ENCODE measurements at places on chromosomes 5 and 9. TPM values are rescaled to one million over a fixed set of nuclear protein-coding genes. Genes with fewer than 3 reads are reported as not detected.
A peak's percentile ranks its signal among the peaks of the same experiment; 100 is the strongest.

DNA sequence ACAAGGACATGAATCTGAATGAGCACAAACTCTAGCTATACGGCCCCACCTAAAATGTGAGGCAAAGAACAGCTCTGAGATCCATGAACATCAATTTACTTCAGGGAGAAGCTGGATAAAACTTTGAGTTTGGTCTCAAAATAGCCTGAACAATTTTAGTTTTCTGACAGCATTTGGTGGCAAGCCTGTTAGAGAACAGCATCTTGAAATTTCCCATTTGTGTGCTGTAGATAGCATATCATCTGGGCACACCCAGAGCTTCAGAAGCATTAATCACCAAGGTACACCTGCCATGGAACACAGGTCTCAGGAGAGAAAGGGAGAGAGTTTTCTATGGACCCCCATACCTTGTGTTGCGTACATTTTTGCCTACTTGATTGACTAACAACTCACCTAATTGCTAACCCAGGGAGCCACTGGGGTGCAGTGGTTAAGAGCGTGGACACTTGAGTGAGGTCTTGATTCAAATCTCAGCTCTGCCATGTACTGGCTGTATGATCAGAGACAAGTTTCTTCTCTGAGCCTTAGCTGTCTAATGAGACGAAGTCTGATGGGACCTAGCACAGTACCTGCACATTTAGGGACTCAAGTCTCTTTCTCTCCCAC is 264.9 kb downstream of the PIK3R1 start:
- DNase-seq, result no peak

TEX48 gene
- total RNA-seq, result not detected

PPIP5K2 gene
- 45.6 TPM for total RNA-seq

CKMT2 gene
- 1.2 TPM for total RNA-seq

GRCh38 chr9:94166976-94167346 is 82.7 kb downstream of the PTPDC1 start:
- peak; percentile 79 for DNase-seq

DNA sequence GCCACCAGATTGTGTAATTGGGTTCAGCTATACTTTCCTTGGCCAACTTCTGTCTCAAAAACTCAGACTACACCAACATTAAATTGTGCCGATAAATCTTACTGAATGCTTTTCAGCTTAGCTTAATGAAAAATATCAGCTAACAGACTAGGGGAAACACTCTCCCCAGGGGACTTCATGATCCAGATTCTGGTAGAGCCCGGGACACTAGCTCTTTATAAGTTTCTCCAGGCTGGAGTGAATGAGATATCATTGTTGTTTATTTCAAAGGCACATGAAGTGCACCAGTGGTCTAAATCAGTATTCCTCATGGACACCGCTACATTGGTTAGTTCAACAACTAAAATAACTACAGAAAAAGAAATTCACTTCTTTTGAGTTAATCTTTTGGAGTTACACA is 10.5 kb upstream of the LHFPL2 start:
- no peak for DNase-seq

SPATA31A3 gene
- not detected for total RNA-seq

GRCh38 chr9:36868586-36869282 is 165.3 kb downstream of the PAX5 start:
- DNase-seq, result no peak

EDIL3 gene
- total RNA-seq, result not detected

OTP gene
- total RNA-seq, result not detected

- no peak for DNase-seq
Measured at GRCh38 chr9:95438561-95439357, 78.0 kb downstream of the PTCH1 start.

PPP1R26 gene
- 11.6 TPM for total RNA-seq

- DNase-seq, result no peak
Measured at GRCh38 chr9:128337936-128338335, 2.4 kb upstream of the SLC27A4 start.

SMAD5 gene
- total RNA-seq, result 81.0 TPM

GRCh38 chr5:129245489-129245888 is 150.9 kb downstream of the ISOC1 start:
- no peak for DNase-seq

GRCh38 chr9:132238992-132239391 is 77.1 kb downstream of the NTNG2 start:
- no peak for DNase-seq

NR4A3 gene
- not detected for total RNA-seq

- no peak for DNase-seq
Measured at GRCh38 chr9:136284311-136284710, 19.6 kb downstream of the CCDC187 start.

GRCh38 chr5:153308282-153308681 is 182.2 kb upstream of the GRIA1 start:
- DNase-seq, result no peak

DNA sequence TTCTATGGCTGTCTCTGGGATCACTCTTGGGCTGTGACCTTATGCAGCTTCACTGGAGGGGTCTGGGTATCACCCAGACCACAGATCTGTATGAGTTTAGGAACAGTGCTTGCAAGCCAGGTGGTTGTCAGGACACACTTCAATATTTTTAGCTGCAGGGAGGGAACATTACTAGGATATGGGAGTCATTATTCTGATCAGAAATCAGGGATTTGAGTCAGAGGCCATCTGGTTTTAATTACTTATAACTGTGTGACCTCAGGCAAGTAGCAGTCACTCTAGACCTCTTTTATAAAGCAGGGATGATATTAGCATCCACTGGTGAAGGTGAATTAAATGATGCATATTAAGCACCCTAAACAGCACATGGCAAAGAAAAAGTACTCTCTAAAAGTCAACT is 60.1 kb upstream of the NMUR2 start:
- no peak for DNase-seq

GRCh38 chr9:77806741-77807140 is 158.6 kb upstream of the GNA14 start:
- no peak for DNase-seq

TAF1L gene
- total RNA-seq, result not detected

DNA sequence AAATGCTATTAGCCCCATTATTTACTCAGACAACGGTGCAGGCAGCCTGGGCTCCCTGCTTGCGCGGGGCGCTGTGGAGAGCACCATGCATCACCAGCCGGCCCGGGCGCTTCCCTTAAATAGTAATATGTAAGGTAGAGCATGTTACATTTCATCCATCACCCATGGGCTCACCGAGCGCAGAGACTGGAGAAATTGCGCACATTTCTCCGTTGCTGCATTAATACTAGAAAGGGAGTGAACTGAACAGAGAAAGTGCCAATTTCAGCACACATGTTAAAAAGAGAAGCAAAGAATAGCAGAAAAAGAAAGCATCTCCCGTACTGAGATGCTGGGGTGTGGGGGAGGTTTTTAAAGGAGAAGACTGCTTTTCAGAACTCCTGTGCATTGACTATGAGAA is 400.3 kb downstream of the ZSWIM6 start:
- no peak for DNase-seq

ZNF366 gene
- total RNA-seq, result not detected

- peak; percentile 2 for DNase-seq
Measured at GRCh38 chr9:16191691-16192402, 639.0 kb downstream of the CCDC171 start.

IGFBPL1 gene
- total RNA-seq, result 0.24 TPM

- DNase-seq, result peak; percentile 72
Measured at GRCh38 chr5:36870399-36871040, 6.0 kb upstream of the NIPBL start.

- no peak for DNase-seq
Measured at GRCh38 chr9:37988041-37988440, 81.0 kb downstream of the SHB start.

FAM153A gene
- not detected for total RNA-seq

- no peak for DNase-seq
Measured at GRCh38 chr9:137586854-137587253, 3.5 kb downstream of the ZMYND19 start.

DNA sequence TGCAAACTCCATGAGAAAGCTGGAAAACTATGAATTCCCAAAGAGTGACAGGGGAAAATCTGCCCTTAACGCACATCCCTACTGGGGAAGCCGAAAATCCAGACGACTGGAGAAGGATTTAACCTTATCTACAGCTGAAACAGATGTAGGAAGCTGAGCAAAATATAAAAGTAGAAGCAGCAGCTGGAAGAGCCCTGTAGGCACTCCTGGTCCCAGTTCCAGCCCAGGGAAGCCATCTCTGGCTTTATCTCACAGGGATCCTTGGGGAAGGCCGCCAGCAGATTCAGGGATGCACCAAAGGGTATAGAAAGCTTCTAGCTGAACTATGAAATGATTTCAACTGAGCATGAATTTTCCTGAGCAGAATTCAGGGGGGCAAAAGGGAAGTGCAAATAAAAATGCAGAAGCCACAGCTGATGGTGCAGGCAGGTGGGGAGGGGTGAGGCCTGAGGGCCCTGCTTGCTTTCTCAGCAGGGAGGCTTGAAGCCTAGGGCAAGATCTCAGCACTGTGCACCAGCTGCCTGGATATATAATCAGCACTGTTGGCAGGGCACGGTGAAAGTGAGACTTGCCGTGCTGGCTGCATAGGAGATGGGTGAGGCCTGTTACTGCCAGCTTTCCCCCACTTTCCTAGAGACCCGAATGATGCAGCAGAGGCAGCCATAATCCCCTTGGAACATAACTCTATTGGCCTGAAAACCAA is 2019.5 kb upstream of the NUDT12 start:
- no peak for DNase-seq

GRCh38 chr5:96509721-96510350 is 76.8 kb upstream of the PCSK1 start:
- no peak for DNase-seq

DNA sequence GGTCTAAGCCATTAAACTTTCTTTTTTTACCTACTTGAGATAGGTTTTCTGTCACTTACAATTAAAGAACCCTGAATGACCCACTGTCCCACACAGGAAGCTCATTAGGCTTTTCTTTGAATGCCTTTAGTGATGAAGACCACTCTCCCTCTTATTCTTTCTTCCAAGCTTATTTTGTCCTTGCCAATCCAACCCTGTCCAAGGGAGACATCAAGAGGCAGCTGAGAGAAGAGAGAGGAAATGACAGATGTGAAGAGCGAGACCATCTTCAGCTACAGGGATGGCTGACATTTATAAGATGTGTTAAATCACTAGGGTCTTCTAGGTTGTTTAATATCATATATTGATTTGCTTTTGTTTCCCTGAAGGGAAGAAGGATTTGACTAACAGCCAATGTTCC is 133.5 kb downstream of the FAM114A2 start:
- no peak for DNase-seq

UNC5A gene
- not detected for total RNA-seq

TGFBR1 gene
- total RNA-seq, result 23.9 TPM

OR1N2 gene
- total RNA-seq, result not detected

DNA sequence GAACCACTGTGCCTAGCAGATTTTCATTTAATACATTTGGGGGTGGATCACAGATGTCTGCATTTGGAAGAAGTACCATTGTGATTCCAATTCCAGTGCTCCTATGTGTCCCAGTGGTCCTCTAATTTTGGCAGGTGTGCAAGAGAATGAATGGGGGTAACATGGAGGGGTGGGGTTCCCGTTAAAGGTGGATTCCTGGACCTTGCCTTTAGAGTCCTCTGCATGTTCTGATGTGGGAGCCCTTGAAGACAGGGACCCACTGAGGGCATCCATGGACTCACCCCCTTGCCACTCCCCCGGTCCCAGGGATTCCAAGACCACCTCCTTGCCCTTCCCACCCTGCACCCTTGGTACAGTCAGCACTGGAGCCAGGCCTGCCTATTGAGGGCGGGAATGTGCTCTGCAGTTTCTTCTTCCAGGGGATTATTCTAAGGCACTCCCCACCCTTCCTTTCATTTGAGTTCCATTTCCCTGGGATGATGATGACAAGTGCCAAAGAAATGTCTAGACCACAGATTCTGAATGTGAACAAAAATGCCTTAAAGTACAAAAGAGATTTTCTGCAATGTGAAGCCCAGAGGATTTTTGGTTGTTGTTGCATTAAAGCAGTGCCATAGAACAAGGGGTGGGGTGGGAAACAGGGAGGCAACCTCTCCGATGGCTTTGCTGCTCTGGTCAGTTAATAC is 119.4 kb upstream of the PTCH1 start:
- no peak for DNase-seq

FBP2 gene
- total RNA-seq, result not detected

DNA sequence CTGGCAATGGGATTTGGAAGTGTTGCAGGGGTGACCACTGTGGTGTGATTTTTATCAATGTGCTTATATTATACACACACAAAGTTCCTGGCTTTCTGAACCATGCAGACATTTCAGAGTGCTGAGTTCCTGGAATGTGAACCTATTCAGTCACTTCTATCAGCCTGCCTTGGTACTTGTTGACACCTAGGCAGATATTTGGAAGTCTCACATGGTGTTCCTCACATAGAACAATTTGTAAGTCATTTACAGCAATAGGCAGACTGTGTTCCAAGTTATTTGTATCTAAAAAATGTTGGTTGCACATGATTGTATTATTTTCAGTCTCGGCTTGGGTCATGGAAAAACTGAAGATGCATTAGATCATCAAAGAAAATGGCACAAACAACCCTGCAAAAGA is 182.2 kb downstream of the SREK1 start:
- no peak for DNase-seq

DNA sequence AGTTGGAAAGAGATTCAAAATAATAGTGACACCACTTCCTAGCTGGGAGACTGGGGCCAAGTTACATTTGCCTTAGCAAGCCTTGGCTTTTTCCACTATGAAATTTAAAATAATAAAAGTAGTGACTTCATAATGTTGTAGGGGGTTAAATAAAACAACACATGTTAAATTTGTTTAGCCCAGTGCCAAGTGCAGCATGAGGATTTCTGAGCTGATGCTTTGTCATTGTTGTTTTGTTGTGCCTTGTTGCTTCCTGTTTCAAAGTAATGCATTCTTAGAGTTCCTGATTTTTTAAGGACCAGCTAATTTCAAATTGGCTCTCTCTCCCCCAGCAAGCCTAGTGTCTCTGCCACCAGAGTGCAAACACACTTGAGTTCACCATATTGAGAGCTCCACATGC is 270.7 kb upstream of the PAPPA start:
- no peak for DNase-seq

TNC gene
- not detected for total RNA-seq

SLC26A2 gene
- total RNA-seq, result 7.9 TPM

CDH9 gene
- total RNA-seq, result 0.24 TPM

Data from HepG2 (cell line).